Endothelial cell of umbilical vein (primary cell): ENCODE measurements at places on chromosomes 1 and 21. TPM values are rescaled to one million over a fixed set of nuclear protein-coding genes. Genes with fewer than 3 reads are reported as not detected.

Gene HRNR
- polyA plus RNA-seq = not detected in 2 replicates

Gene PPIH
- 40.0 and 55.2 TPM in 2 replicates for polyA plus RNA-seq

Gene MTARC1
- 0.43 and 0.62 TPM in 2 replicates for polyA plus RNA-seq

Gene OLIG2
- polyA plus RNA-seq = not detected in 2 replicates

Gene PRRC2C
- 54.3 and 65.7 TPM in 2 replicates for polyA plus RNA-seq

Gene FOXD2
- polyA plus RNA-seq = 0.01 and 0.03 TPM in 2 replicates

Gene LRRC53
- not detected in 2 replicates for polyA plus RNA-seq

Gene PRSS38
- not detected in 2 replicates for polyA plus RNA-seq

Gene ITLN2
- 0.32 and 0.46 TPM in 2 replicates for polyA plus RNA-seq

Gene LIPI
- not detected in 2 replicates for polyA plus RNA-seq

Gene OR2T6
- not detected in 2 replicates for polyA plus RNA-seq

Gene KRTAP13-2
- not detected in 2 replicates for polyA plus RNA-seq

Gene VWA5B1
- not detected in 2 replicates for polyA plus RNA-seq

Gene ASCL5
- not detected in 2 replicates for polyA plus RNA-seq

Gene MIGA1
- polyA plus RNA-seq = 2.0 and 2.8 TPM in 2 replicates

Gene DDAH1
- polyA plus RNA-seq = 37.4 and 44.0 TPM in 2 replicates

Gene CELA3B
- 0.30 and 0.32 TPM in 2 replicates for polyA plus RNA-seq

Gene REN
- 0.11 TPM in 1 of 2 replicates, not detected in the other for polyA plus RNA-seq

Gene SYCP1
- polyA plus RNA-seq = not detected in 2 replicates

Gene KCNH1
- polyA plus RNA-seq = not detected in 2 replicates

Gene KRTAP7-1
- not detected in 2 replicates for polyA plus RNA-seq

Gene RCSD1
- polyA plus RNA-seq = 0.08 and 0.13 TPM in 2 replicates

Gene ILDR2
- polyA plus RNA-seq = not detected in 2 replicates

Gene HSF2BP
- polyA plus RNA-seq = 0.37 and 0.41 TPM in 2 replicates

Gene NGF
- not detected in 2 replicates for polyA plus RNA-seq

Gene C4BPA
- polyA plus RNA-seq = not detected in 2 replicates

Gene CCDC30
- polyA plus RNA-seq = 0.16 and 0.19 TPM in 2 replicates

Gene SFN
- 0.08 and 0.14 TPM in 2 replicates for polyA plus RNA-seq

Gene TMEM69
- 46.1 and 56.2 TPM in 2 replicates for polyA plus RNA-seq

Gene NHLH1
- polyA plus RNA-seq = 0.46 and 0.60 TPM in 2 replicates

Gene SPRR2F
- polyA plus RNA-seq = not detected in 2 replicates

Gene CDA
- 1.2 and 1.9 TPM in 2 replicates for polyA plus RNA-seq

Gene PSMA5
- polyA plus RNA-seq = 87.9 and 98.1 TPM in 2 replicates

Gene KRTAP19-3
- not detected in 2 replicates for polyA plus RNA-seq

Gene NID1
- 87.8 and 109 TPM in 2 replicates for polyA plus RNA-seq

Gene C1orf21
- polyA plus RNA-seq = 0.79 and 1.1 TPM in 2 replicates

Gene SH2D5
- 0.18 and 0.23 TPM in 2 replicates for polyA plus RNA-seq

Gene LRRC52
- not detected in 2 replicates for polyA plus RNA-seq

Gene SPRR2G
- polyA plus RNA-seq = not detected in 2 replicates

Gene LCE2A
- polyA plus RNA-seq = not detected in 2 replicates

Gene CHRM3
- not detected in 2 replicates for polyA plus RNA-seq

Gene LRRIQ3
- 0.16 and 0.21 TPM in 2 replicates for polyA plus RNA-seq

Gene FGGY
- polyA plus RNA-seq = 4.8 and 6.4 TPM in 2 replicates

Gene PYHIN1
- polyA plus RNA-seq = not detected in 2 replicates

Gene SLAMF1
- not detected in 2 replicates for polyA plus RNA-seq
